ENCODE measurements at places on chromosomes 12 and 14.

- no peak for DNase-seq
Measured at GRCh38 chr12:94149119-94149780, 873 bp downstream of the PLXNC1 start.

DNA sequence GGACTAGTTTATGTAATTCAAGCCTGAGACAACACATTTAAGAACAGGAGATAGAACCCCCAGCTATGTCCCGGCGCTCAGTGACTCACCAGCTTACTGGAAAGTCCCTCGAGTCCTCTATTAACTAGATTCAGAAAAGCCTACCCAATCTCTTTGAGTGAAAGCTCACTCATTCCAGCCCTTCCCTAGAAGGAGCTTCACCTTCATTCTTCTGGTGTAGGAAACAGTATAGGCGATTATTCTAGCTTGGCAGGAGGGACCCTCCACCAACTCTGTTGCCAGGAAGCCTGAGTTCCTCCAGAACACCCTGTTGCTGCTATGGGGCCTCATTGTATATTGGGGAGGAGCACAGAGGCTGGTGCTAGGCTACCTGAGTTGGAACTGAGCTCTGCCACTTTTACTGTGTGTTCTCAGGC lies 57.2 kb upstream of the AEBP2 start:
- no peak for DNase-seq

DNA sequence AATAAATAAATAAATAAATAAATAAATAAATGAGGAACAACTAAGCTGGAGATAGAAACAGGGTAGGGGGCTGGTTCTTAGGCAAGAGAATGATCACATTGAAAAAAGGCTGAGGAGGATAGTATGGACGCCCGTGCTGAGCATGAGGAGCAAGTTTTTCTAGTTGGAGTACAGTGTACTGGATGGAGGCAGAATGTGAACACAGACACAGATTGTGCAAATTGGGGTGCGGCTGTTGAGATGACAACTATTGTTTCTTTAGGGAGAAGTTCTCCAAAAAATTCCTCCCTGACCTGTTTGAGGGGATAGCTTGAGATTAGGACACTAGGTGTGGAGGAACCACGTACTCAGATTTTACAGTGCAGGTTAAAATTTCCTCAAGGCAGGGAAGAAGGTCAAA lies 979 bp upstream of the BIN2 start:
- DNase-seq = no peak

- DNase-seq = no peak
Measured at GRCh38 chr12:65276916-65277530, 1.5 kb upstream of the MSRB3 start.

GRCh38 chr12:58202933-58203718 lies 261.8 kb downstream of the ATP23 start:
- DNase-seq = no peak

DNA sequence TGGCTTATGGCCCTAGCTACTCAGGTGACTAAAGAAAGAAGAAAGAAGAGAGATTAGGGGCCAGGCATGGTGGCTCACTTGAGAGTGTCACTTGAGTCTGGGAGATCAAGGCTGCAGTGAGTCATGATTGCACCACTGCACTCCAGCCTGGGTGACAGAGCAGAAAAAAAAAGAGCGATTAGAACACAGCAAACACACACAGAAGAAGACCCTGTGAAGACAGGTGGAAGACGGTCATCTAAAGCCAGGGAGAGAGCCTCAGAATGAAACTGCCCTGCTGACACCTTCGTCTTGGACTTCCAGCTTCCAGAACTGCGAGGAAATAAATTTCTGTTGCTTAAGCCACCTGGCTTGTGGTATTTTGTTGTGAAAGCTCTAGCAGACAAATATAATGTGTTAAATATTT lies 17.5 kb upstream of the PPP1CC start:
- DNase-seq = peak; percentile 9

- DNase-seq = no peak
Measured at GRCh38 chr14:65548878-65549277, 136.3 kb downstream of the FUT8 start.

DNA sequence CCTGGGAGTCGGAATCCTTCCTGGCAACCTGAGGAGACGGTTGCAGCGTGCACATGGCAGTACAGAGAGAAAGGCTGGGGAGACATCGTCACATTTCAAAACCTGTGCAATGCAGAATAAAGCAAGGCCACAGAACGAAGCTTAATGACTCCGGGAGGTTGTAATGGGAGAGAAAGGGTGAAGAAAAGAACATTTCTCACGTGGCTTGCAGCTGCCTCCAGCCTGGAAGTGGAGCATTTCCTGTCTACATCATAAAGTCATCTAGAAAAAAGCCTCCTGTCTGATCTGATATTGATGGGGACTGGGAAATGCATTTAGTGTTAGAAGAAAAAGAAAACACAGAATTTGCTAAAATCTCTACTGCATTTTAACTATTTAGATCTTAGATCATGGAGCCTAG lies 209.3 kb downstream of the TMEM132C start:
- no peak for DNase-seq

GRCh38 chr12:124715121-124715990 lies 147.9 kb upstream of the NCOR2 start:
- DNase-seq = peak; percentile 70

DNA sequence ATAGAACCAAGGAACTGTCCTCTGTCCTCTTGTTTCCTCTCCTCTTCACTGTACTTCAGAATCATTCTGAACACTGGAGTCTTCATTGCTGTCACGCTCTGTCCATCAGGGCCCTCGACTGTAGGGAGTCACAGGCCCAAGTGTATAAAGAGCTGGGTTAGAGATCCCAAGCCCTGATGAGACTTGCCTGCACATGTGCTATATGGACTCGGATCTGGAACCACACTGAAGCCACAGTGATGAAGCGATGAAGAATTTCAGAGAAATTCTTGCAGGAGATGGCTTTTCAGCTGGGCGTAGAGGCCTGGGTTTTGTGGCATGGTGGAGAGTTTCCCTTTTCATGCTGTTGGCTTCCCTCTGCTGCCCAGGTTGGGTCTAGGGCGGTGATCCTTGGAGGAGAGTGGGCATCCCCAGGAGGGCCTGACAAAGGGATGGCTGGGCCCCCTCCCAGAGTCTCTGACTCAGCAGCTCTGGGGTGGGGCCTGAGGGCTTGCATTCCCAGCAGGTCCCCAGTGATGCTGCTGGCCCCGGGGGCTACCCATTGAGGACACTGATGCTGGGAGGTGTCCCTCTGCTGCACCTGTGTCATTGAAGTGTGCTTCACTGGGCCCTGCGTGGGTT lies 39.6 kb upstream of the YY1 start:
- DNase-seq = no peak

- no peak for DNase-seq
Measured at GRCh38 chr12:121472150-121472905, 72.4 kb downstream of the RNF34 start.

DNA sequence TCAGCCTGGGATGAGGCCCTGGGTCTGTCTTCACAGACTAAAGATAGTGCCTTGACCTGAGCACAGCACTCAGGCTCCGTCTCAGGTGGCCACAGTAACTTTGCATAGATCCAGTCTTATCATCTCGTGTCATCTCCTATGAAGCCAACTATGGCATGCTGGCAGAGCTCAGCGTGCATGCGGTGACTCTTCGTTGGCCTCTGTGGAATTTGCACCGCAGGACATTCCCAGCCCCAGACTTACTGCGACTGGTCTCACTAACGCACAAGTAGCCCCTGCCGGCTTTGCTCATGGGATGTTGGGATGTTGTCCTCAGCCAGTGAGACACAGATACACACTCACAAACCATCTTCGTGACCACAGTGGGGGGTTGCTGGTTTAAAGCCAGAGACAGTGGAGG lies 199.6 kb downstream of the CHST11 start:
- no peak for DNase-seq

GRCh38 chr14:37116933-37117849 lies 55.2 kb downstream of the SLC25A21 start:
- peak; percentile 71 for DNase-seq

GRCh38 chr12:47397664-47398281 lies 308.1 kb downstream of the RPAP3 start:
- peak; percentile 49 for DNase-seq

- DNase-seq = peak; percentile 91
Measured at GRCh38 chr14:49950275-49951228, 57.7 kb downstream of the ARF6 start.

DNA sequence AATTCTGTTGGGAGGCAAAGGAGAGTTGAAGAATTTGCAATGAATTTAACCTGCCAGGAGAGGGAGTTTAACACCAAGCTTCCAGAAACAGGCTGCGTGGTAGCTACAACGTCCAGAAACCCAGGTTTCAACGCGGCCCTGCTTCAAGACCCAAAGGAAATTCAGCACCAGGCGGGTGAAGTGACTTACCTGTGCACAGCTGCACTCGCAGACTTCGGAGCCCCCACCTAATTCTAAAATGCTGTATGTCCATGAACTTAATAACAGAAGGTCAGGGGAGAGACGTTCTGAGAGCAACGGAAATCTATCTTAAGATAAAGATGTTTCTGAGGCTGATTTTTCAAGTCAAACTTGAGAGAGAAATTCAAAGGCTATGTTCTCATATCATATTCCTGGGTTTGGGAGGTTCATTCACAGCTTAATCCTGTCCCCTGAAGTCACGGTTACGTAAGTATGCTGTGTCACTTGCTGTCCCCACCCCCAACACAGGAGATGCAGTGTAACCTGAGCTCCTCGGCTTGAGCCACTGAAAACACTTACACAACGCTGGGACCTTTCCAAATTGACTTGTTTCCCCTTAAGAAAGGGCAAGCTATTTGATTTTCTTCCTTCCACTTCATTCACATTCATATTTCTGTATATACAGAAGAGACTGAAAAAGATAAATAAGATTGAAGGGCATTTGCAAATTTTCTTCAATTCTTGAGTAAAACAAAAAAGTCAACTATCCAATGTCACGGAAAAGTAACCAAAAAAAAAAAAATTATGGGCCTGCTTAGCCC lies 22.7 kb downstream of the CLIP1 start:
- DNase-seq = peak; percentile 72

DNA sequence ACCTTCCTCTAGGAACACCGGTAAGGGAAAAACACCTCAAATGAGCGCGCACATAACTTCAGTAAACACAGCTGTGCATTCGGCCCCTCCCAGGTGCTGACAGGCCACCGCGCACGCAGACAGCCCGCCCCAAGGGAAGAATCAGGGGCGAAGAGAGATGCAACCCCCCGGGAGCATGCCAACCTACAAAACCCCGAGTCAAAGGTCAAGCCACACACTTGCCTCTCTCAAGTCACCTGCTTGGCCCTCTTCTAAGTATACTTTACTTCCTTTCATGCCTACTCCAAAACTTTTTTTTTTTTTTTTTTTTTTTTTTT lies 2.3 kb upstream of the CYP46A1 start:
- DNase-seq = no peak

- DNase-seq = no peak
Measured at GRCh38 chr12:32039917-32040575, 66.6 kb upstream of the BICD1 start.

DNA sequence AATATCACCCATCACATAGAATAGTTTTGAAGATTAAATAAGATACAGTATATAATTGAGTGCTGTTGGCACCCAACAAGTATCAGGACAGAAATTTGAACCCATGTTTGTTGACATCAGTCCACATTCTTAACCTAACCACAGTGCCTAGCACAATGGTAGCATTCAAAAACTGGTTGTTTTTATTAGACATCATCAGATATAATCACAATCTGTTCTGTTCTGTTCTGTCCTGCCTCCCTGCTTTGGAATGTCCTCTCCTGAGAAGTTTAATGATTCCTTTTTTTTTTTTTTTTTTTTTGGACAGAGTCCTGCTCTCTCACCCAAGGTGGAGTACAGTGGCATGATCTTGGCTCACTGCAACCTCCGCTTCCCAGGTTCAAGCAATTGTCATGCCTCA lies 476.6 kb downstream of the RMST start:
- DNase-seq = no peak

DNA sequence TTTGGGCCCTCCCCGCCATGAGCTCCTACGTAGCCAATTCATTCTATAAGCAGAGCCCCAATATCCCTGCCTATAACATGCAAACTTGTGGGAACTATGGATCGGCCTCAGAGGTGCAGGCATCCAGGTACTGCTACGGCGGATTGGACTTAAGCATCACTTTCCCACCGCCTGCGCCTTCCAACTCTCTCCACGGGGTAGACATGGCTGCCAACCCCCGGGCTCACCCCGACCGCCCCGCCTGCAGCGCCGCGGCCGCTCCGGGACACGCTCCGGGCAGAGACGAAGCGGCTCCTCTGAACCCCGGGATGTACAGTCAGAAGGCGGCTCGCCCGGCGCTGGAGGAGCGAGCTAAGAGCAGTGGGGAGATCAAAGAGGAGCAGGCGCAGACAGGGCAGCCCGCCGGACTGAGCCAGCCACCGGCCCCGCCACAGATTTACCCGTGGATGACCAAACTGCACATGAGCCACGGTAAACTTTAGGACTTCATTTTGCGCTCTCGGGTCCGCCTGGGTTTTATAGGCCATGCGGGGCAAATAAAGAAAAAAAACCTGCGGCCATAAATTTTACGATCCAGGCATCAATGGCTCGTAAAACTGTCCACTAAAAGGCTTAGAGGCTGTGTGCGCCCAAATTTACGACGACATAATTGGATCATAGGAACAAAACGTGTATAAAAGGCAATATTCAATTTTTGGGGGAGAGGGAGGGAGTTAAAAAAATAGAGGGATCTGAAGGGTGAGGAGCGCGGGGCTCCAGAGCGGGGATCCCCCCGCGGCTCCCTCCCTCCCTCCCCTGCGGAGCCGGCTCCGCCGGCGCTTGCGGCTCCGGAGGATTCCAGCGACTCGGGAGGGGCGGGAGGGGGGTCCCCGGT lies 493 bp downstream of the HOXC5 start:
- peak; percentile 88 for DNase-seq

DNA sequence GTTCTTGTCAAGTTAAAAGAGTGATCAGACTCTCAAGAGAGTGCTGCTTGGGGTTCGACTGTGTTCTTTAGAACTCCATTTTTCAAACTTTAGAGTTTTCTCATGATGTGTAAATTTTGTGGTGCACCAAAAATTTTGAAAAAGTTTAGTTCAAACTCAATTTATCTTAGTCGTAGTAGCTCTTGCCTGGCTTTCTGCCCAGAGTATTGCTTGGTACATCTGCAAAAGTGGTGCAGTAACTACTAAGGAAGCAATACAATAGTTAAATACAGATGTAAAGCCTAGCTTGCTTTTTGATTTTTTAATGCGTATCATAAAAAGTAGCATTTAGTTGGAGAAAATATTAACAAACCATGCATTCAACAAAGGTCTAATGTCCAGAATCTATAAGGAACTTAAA lies 9.5 kb upstream of the CCDC91 start:
- DNase-seq = no peak

DNA sequence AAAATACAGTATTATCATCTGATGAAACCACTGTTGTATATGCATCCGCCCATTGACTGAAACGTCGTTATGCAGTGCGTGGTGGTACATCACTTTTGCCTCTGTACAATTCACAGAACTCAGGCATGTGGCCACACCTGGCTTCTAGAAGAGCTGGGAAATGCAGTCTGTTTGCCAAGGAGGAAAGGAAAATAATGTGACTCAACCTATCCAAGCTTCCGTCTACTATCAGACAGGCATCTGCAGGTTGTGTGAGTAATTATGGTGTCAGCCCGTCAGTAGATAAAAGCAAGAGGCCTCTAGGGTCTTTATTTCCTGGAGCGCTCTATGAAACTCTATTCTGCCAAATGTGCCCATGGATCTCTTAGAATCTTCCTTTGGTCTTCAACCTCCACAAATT lies 111.6 kb downstream of the BBS10 start:
- DNase-seq = peak; percentile 82
